CD4-positive, alpha-beta T cell (primary cell): ENCODE measurements at places on chromosomes 4 and X. TPM values are rescaled to one million over a fixed set of nuclear protein-coding genes. Genes with fewer than 3 reads are reported as not detected.
A peak's percentile ranks its signal among the peaks of the same experiment; 100 is the strongest.

IKBKG gene
- 27.2 TPM for total RNA-seq

GNRHR gene
- not detected for total RNA-seq

GAR1 gene
- 8.4 TPM for total RNA-seq

CSAG3 gene
- not detected for total RNA-seq

CT45A10 gene
- not detected for total RNA-seq

BTK gene
- total RNA-seq, result 0.49 TPM

ASB9 gene
- total RNA-seq, result not detected

SH2D1A gene
- 41.5 TPM for total RNA-seq

DNA sequence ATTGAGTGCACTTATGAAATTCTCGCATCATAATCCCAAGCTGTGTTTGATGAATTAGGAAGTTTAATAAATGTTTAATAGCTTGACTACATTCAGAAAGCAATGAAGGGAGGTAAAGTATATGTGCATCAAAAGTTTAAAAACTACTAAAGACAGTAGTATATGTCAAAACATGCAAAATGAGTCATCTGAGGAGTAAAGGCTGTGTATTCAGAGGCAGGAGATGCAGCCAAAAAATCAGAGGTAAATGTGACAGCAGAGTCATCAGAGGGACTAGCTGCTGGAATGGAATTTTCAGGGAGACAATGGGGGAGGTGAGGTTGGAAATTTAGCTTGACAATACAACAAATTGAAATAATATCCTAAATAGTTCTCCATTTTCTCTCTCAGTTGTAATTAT, 127.0 kb upstream of the FUNDC1 start:
- no peak for DNase-seq

DNA sequence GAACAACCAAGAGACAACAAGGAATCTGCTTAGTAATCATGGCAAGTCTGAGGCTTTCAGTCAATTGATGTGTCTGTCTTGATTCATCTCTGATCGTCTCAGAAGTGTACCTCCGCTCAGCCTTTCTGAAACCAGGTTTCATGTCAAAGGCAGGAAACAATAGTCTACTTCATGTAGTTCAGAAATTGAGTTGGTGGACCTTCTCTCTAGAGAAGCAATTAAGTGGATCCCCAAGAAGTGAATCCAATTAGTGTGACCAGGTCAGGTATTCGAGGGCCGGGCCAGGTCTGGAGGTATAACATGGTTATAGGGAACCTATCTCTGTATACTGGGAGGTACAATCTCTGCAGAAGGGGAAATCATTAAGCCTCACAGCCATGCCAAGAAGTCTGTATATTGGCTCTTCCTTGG, 32.0 kb downstream of the DAPP1 start:
- DNase-seq, result no peak

DNA sequence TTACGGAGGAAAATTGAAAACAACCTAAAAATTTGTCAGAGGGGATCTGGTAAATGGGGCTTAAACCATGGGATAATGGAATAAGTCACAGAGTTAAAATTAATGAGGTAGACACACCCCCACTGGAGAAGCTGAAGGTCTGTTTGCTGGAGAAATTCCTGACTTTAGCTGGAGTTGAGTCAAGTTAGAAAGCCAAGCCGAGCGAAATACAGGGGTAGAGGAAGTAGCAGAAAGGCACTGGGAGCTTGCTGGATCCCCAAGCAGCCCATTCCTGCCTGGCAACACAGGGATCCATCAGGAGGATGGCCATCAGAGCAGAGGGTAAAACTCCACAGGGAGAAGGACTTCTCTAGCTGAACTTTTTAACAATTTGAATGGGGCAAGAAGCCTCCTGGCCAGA, 163.8 kb downstream of the ATRX start:
- DNase-seq, result no peak

DNA sequence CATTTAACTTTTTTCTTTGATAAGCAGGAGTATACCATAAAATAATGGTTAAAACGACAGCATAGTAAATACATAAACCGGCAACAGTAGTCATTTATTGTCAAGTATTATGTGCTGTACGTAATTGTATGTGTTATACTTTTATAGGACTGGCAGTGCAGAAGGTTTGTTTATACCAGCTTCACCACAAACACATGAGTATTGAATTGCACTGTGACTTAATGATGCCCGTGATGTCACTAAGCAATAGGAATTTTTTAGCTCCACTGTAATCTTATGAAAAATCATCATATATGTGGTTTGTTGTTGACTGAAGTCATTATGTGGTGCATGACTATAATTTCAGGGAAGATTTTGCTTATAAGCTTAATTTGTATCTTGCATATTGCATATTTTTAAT, 424.6 kb downstream of the PABPC4L start:
- DNase-seq, result no peak

- DNase-seq, result no peak
These were observed at the start of gene MAGIX for GRCh38 chrX:49162620-49163019. Gene MAGIX (plus strand): TSS chrX:49162758. CDS start chrX:49162890, 132 bp downstream.

DNA sequence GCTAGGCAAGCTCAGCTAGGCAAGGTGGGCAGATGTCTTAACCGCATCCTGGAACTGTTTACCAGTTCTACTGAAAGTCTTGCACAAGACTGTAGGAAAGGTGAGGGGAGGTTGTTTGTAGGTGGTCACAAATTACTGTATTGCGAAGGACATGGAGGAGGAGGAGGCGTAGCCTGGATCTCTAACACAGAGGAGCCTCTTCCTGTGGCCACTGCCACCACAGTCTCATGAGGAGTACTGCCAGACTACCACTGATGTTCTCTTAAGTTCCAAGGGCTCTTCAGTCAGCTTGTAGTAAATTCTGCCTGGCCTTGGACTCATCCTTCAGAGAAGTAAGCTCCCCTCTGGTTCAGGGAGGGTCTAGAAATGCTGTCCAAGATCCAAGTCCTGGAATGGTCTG, 258.6 kb downstream of the FAT4 start:
- DNase-seq, result no peak

DNA sequence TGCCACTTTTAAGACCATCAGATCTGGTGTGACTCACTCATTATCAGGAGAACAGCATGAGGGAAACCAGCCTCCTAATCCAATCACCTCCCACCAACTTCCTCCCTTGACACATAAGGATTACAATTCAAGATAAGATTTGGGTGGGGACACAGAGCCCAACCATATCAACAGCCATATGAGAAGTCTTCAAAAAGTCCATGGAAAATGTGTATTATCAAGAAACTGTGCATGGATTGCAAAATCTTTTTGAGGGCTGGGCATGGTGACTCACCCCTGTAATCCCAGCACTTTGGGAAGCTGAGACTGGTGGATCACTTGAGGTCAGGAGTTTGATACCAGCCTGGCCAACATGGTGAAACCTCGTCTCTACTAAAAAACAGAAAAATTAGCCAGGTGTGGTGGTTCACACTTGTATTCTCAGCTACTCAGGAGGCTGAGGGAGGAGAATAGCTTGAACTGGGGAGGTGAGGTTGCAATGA, 17.8 kb upstream of the RPL39 start:
- DNase-seq, result no peak

DNA sequence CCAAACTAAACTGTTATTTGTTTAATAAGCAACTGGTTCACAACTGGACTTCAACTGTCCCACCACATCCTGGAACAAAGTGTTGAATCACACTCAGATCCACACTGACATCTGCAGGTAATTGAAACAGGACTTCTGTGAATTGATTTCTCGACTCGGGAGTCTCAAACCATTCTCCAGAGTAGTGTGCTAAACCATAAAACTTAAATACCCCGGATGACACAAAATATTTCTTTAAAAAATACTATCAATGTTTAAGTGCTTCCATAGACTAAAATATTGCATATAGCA, 95.4 kb upstream of the PLAC1 start:
- no peak for DNase-seq

DNA sequence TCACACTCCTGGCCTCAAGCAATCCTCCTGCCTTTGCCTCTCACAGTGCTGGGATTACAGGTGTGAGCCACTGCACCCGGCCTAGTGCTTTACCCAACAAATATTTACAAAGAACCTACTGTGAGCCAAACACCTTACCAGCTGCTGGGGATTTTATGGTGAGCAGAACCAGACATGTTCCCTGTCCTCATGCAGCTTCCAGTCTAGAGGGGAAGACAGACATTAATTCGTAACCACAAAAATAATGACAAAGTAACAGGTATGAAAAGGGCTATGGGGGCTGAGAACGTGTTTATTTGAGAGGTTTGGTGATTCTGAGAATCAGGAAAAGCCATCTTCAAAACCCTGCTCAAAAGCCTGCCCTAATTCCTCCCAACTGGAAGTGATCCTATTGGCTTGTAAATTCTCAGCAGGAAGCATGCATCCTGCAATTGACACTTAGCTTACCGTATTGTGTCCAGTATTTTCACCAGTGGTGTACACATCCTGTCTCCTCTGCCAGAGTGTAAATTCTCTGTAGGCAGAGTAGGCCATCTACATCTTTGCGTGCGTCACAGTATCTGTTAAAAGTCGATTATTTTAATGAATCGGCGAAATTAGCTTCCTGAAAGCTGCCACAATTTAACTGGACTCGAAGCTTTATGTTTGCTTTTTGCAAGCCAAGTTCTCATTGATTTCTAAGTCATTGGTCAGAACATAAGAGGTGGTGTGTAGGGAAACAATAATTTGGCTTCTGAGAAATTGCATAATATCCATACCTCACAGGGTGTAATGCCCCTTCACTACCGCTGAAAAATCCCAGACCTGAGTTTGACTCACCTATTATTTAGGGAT, 67.0 kb downstream of the TMEM156 start:
- no peak for DNase-seq

DNA sequence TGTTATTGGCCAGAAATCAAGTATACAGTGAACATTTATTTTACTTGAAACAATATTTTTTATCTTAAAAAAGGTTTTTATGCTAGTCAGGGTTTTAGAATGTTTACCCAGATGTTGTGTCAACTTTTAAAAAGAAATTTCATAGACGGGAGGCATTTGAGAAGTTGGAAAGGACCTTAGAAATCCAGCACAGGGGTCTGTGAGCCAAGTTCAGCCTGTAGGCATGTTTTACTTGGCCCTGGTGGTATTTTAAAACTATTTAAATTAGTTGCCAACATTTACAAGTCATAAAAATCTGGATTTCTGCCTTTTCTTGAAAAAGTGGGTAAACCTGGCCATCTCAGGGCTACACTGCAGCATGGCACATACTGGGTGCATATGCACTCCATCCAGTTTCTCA, 25.5 kb upstream of the FHL1 start:
- DNase-seq, result no peak

GRCh38 chr4:85151786-85152185, 185.3 kb upstream of the WDFY3 start:
- DNase-seq, result no peak

- DNase-seq, result no peak
These were observed 93.5 kb upstream of the GALNTL6 start for GRCh38 chr4:171719691-171720090.

DNA sequence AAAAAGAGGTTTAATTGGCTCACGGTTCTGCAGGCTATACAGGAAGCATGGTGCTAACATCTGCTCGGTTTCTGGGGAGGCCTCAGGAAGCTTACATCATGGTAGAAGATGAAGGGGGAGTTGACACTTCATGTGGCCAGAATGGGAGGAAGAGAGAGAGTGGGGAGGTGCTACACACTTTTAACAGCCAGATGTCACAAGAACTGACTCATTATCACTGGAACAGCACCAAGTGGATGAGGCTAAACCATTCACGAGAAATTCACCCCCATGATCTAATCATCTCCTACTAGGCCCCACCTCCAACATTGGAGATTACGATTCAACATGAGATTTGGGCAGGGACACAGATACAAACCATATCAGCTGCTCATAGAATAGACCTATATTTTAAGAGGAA, 255.8 kb downstream of the OPHN1 start:
- DNase-seq, result no peak

DNA sequence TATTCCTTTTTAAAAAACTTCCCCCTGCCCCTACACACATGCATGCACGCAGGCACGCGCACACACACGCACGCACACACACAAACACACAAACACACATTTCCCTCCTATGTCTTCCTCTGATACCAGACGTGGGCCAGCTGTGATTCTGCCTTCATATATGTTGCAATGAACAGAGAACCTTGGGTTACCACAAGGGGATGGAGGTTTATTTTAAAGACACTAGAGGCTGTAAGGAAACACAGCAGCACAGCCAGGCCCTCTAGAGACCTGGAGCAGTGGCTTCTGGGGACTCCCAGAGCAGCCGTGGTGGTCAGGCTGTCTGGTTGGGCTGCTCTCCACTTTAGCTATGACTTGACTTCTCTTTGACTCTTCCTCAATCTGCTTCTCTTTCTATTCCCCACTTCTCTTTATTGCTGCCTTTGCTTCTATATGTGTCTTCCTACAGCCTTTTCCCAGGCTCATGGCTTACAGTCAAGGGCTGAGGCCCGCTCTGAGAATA, 3.2 kb upstream of the TLR10 start:
- peak; percentile 40 for DNase-seq

DNA sequence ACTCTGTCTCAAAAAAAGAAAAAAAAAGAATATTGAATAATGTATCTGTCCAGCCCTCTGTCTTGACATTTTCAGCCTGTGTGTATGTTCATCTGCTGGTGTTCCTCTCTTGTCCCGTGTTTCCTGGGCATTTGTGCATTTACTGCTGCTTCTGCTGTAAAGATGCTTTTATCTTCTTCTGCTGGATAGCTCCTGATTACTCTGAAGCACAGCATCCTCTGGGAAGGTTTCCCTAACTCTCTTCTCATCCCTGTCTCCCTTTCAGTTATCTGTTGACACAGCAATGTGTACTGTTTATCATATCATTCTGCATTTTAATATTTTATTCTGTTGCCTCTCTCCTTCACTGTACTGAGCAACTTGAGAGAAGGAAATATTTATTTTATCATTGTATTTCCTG, 74.2 kb upstream of the HPGD start:
- DNase-seq, result no peak

GRCh38 chr4:163911891-163912290, 417.4 kb downstream of the TMA16 start:
- DNase-seq, result no peak

GRCh38 chrX:24215272-24215671, 65.7 kb downstream of the ZFX start:
- DNase-seq, result no peak

- DNase-seq, result no peak
These were observed 315.9 kb downstream of the BMPR1B start for GRCh38 chr4:95073646-95074045.

- no peak for DNase-seq
These were observed 227.8 kb downstream of the NAF1 start for GRCh38 chr4:162938738-162939485.

- no peak for DNase-seq
These were observed 412 bp downstream of the SLC10A3 start for GRCh38 chrX:154490021-154490413.

- DNase-seq, result no peak
These were observed 117.3 kb downstream of the FAM133A start for GRCh38 chrX:93791304-93791703.

GRCh38 chrX:1658071-1658491, 43.2 kb downstream of the ASMT start:
- no peak for DNase-seq
